Stimulated activated CD8-positive, alpha-beta memory T cell treated with anti-CD3 and anti-CD28 coated beads, Interleukin-7, amount 100 ng/mL, for 1 hour (primary cell): ENCODE measurements at places on chromosomes 5 and 9.

- DNase-seq = no peak
Observed at GRCh38 chr5:32721626-32722025, 10.5 kb downstream of the NPR3 start.

GRCh38 chr5:94908889-94909480, 290.5 kb downstream of the SLF1 start:
- DNase-seq = no peak

- no peak for DNase-seq
Observed at GRCh38 chr5:151174612-151175101, 17.1 kb upstream of the ANXA6 start.

GRCh38 chr9:99054581-99054980, 50.3 kb upstream of the TGFBR1 start:
- no peak for DNase-seq

DNA sequence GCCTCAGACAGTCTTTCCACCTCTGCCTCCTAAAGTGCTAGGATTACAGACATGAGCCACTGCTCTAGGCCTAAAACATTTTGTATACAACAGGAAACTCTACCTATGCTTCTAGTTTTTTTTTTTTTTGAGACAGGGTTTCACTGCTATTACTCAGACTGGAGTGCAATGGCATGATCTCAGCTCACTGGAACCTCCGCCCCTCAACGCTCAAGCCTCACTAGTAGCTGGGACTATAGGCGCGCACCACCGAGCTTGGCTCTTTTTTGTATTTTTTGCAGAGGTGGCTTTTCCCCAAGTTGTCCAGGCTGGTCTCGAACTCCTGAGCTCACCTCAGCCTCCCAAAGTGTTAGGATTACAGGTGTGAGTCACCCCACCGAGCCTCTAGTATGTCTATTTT, 5.4 kb downstream of the HSPA9 start:
- DNase-seq = no peak

GRCh38 chr5:173868096-173868880, 19.9 kb upstream of the CPEB4 start:
- DNase-seq = no peak

DNA sequence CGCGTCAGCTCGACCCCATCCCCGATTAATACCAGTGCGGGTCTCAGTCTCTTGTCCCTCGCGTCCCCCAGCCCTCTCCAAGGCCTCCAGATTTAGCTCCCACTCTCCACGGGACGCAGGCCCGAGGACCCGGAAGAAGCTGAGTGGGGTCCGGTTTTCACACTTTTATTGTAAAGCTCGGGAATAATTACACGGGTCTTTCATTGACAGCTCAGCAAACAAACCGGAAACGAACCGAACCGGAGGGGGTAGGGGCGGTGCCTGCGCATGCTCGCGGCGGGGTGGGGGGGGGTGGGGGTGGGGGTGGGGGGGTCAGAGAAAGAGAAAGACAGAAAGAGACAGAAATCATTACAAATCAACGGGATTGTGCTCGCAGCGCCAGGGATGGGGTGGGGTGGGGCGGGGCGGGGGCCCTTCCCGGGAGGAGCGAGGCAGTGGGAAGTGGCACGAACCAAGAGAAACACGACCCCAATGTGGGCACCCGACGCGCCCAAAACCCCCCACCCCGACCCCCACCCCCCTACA, 27.9 kb downstream of the PCDH1 start:
- DNase-seq = no peak

- DNase-seq = no peak
Observed at GRCh38 chr9:109258481-109259302, 62.2 kb downstream of the EPB41L4B start.

DNA sequence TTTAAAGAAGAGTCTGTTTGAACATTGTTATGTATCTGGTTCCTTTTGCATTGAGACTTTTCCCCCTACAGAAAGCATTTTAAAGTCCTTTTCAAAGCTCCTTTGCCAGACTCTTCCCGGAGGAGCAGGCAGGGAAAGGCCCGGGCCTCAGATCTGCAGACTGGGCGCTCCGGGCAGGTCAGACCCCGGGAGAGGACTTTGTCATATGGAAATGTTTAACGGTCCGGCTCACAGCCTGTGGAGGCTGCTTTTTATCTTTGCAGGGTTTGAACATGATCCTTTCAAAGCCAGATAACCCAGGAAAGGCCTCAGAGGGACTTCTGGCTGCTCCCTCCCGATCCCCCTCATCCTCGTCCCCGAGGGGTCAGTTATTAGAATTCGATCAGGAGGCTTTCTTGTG, 82.1 kb upstream of the IRX2 start:
- no peak for DNase-seq

GRCh38 chr5:81675420-81675819, 75.5 kb downstream of the SSBP2 start:
- DNase-seq = no peak

- no peak for DNase-seq
Observed at GRCh38 chr5:143524338-143524945, 121.0 kb upstream of the NR3C1 start.

GRCh38 chr5:73945505-73945904, 319.5 kb downstream of the ARHGEF28 start:
- DNase-seq = no peak

GRCh38 chr5:78677777-78678668, 29.5 kb upstream of the LHFPL2 start:
- DNase-seq = no peak

- no peak for DNase-seq
Observed at GRCh38 chr9:132622159-132622558, 39.8 kb downstream of the BARHL1 start.

GRCh38 chr5:150777685-150778084, 872 bp upstream of the SMIM3 start:
- no peak for DNase-seq

DNA sequence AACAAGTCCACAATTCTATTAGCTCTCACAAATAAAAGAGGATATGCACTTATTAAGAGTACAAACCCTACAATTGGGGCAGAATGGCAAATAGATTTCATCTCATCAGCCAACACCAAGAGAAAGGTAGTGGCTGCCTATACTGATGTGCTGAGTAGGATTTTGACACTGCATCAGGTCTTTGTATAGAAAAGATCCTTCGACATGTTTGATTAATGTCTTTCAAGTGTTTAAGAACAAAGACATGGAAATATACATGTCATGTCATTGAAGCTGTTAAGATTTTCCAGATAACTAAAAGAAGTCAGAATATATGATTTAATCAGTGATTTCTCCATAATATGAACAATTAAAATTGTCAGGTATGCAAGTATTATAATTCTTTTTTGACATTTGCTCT, 238.7 kb upstream of the GRAMD2B start:
- DNase-seq = no peak

- DNase-seq = no peak
Observed at GRCh38 chr5:73214306-73214705, 41.3 kb downstream of the TMEM174 start.

DNA sequence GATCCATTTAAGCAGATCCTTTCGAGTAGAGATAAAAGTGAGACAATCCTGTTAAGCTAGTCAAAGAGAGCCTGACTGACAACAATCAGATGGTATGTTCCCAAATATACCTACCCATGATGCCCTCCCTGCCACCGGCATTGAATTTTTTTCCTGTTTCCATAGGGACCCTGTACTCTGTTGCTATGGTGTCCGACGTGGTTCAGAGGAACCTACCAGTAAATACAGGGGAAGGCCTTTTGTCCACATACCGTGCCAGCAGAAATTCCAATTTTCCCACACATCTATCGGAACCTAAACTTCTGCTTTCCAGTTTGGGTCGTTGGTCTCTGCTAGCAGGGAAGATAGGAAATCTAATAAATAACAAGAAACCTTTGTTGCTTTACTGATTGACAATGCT, 64.7 kb downstream of the MEGF10 start:
- DNase-seq = no peak

DNA sequence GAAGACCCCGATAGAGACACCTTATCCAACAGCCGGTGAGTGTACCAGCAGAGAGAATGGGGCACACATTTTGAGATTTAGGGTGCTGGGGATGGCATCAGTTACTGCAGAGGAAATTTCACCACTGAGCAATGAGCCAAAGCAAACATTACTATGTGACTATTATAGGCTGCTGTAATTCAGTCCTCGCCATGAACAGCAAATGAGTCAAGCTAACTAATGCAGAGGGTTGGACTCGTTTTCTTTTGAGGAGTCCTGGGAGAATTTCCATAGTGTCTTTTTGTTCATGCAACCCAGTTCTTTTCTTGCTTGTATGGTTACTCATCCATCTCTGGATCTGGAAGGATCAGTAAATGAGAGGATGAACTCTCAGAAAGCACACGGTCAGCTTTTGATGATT, 323.8 kb downstream of the PSAT1 start:
- no peak for DNase-seq

DNA sequence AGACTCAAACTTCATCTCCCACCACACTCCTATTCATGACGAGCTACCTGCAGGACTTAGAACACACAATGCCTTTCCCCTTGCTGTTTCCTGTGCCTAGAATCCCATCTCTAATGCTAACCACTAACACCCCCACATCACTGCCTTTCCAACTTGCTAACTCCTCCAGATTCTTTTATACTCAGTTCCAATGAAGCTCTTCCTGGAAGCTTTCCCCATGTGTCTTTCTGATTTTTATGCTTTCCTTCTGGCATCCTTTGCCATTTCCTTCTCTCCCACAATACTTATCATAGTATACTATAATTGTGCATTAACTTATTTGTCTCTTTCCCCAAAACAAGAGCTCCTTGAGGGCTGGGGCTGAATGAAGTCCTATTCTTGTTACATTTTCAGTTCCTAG, 115.3 kb upstream of the PLPPR1 start:
- DNase-seq = no peak

GRCh38 chr5:20604992-20605391, 617.0 kb upstream of the CDH18 start:
- DNase-seq = no peak

DNA sequence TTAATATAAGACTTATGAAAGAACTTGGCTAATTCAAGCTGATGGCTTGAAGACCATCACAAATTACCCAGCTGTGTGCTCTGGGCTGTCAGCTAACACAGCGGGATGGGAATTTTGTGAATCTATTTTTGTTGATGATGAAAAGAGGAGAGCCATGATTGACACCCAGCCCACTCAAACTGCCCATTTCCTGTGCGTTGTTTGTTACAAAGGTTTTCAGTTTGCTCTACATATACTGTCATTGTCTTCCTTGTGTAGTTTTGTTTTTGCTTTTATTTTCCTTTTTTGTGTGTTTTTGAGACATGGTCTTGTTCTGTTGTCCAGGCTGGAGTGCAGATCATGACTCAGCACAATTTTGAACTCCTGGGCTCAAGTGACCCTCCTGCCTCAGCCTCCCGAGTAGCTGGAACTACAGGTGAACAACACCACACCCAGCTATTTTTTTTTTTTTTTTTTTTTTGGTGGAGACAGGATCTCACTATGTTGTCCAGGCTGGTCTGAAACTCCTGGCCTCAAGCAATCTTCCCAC, 400.3 kb downstream of the ICE1 start:
- no peak for DNase-seq

GRCh38 chr5:124538191-124538590, 208.2 kb downstream of the ZNF608 start:
- no peak for DNase-seq

DNA sequence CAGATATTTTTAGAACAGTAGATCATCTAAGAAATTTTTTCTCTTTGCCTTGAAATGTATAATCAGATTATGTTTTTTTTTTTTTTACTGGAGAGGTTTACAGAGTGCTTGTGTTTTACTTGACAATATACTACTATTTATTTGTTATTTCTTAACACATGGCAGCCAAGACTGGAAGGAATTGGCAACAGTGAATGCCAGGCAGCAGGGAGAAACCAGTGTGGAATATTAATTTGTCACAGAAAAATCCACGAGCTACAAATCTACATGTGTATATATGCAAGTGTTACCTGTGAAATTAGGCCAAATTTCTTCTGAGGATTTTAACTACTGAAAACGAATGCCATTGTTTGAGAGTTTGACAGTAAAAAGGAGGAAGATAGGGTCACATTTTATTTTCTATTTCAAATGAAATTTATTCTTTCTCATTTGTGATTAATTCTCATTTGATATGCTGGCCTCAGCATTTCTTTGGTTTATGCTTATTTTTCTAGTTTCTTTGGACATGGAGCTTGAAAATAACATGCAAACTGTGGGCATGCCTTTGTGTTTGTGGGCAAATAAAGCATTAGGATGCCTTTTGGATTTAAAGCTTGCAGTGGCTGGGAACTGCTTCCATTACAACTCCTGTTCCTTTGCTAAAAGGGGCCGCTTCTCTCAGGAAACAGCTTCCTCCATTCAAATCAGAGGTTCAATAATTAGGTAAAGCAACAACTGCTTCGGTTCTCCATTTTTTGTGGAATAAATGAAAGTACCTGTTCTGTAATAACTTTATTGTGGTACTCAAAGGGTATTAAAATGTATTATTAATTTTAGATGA, 39.0 kb upstream of the ZFYVE16 start:
- no peak for DNase-seq

DNA sequence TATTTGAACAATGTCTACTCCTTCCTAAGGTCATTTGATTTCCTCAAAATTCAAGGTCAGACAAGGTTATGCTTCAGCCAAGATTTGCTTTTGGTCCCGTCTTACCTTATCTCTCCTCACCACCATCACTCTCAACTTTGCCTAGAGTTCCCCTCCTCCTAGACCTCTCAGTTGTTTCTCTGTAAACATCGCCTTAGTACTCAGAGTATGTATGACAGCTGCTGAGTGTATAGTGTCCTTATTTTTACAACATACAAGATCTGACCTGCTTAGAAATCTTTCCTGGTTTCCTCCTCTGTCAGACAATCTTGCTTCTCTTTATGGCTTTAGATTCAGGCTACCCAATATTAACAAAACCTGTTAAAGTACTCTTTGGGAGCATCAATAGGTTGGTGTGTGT, 50.0 kb upstream of the C6 start:
- DNase-seq = no peak

DNA sequence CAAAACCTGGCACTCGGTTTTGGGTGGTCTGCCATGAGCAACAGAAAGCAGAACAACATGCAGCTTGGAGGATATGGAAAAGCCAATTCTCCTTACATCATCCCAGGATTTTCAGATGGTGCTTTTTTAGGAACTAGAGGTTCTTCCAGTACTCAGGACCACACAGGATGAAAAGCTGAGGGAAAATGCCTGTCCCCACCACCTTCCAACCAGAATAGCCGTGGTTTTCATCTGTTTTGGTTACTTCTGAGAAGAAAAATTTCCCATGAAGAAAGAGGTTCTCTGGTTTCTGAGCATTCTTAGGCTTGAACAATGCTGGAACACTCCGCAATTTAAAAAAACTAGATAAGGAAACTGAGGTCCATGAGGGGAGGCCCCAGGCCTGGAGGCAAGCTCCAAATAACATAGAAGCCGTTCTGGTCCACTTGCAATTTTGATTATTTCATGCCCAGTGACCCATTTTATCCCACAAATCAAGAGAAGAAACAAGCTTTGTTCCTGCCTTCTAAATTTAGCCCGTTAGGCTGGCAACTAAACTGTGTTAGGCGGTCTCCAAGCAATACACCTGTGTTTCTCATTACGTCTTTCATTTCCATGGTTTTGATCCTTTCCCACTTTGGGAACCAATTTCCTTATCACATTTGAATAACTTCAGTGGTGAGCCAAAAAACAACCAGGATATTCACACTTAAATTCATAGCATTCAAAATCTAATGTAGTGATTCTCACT, 79.2 kb upstream of the SPIN1 start:
- DNase-seq = no peak

- no peak for DNase-seq
Observed at GRCh38 chr9:119662329-119662728, 293.1 kb upstream of the BRINP1 start.
